T-helper 17 cell (primary cell): ENCODE measurements at places on chromosomes 1 and 21. TPM values are rescaled to one million over a fixed set of nuclear protein-coding genes. Genes with fewer than 3 reads are reported as not detected.

Gene FAM72B
- total RNA-seq: 2.2 TPM

Gene STXBP3
- 56.4 TPM for total RNA-seq

Gene CFHR3
- not detected for total RNA-seq

Gene C1orf87
- total RNA-seq: not detected

Gene REN
- not detected for total RNA-seq

Gene RGS8
- total RNA-seq: not detected

Gene OR2T1
- total RNA-seq: not detected

Gene PROK1
- total RNA-seq: not detected

Gene AMPD1
- not detected for total RNA-seq

Gene ZDHHC18
- 71.2 TPM for total RNA-seq

Gene FLG2
- not detected for total RNA-seq

Gene FCGR1A
- total RNA-seq: not detected

Gene ICOSLG
- total RNA-seq: 9.4 TPM

Gene SFN
- 1.3 TPM for total RNA-seq

Gene GJA9
- total RNA-seq: not detected

Gene FOXD2
- 0.37 TPM for total RNA-seq

Gene CAMSAP2
- 3.1 TPM for total RNA-seq

Gene SFPQ
- 699 TPM for total RNA-seq

Gene AMY1A
- not detected for total RNA-seq

Gene AK5
- 2.7 TPM for total RNA-seq

Gene PGLYRP4
- total RNA-seq: not detected

Gene PPFIA4
- total RNA-seq: 0.81 TPM

Gene GNG5
- total RNA-seq: 34.8 TPM

Gene SPRR2G
- not detected for total RNA-seq

Gene NTMT2
- not detected for total RNA-seq

Gene LHX8
- not detected for total RNA-seq
